Adipocyte (in vitro differentiated cells): ENCODE measurements at places on chromosomes 16 and 17.
A peak's percentile ranks its signal among the peaks of the same experiment; 100 is the strongest.

DNA sequence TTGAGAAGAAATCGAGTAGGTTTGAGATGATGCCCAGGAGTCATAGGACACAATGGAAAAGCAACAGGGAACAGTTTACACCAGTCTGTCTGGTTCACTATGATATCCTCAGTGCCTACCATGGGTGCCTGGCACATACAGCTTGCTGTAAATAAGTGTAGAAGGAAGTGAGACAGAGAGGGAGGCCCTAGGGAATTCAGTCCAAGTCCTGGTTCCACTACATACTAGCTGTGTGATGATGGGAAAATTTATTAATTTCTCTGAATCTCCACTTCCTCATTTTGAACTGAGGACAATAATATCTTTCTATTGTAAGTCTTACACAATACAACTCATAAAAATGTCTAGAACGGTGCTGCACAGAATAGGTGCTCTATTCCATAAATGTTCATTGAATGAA, 53.3 kb upstream of the LYRM9 start:
- DNase-seq, result no peak

GRCh38 chr16:27483624-27484023, 66.1 kb downstream of the GTF3C1 start:
- no peak for DNase-seq

- peak; percentile 97 for DNase-seq
Observed at GRCh38 chr17:81977211-81977808, at the start of gene ASPSCR1. Gene ASPSCR1 (plus strand): TSS chr17:81977629. CDS start chr17:81977647, 18 bp downstream.

- peak; percentile 38 for DNase-seq
Observed at GRCh38 chr17:55273579-55274354, 9.0 kb downstream of the HLF start.

- DNase-seq, result peak; percentile 16
Observed at GRCh38 chr16:980595-980854, 1.0 kb upstream of the SOX8 start.

DNA sequence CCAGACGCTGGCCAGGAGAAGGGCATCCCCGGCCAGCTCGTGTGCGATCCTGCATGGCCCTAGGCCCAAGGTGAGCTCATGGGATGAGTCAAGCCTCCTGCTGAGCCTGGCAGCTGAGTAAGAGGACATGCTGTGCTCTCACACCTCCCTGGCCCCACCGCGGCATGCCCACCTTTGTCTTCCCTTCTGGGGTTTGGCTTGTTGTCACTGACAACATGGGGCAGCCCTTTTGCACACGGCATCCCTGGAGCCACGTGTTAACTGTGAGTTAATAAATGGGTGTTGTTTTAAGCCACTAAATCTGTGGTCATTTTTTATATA, 8.9 kb upstream of the TNS4 start:
- DNase-seq, result no peak

DNA sequence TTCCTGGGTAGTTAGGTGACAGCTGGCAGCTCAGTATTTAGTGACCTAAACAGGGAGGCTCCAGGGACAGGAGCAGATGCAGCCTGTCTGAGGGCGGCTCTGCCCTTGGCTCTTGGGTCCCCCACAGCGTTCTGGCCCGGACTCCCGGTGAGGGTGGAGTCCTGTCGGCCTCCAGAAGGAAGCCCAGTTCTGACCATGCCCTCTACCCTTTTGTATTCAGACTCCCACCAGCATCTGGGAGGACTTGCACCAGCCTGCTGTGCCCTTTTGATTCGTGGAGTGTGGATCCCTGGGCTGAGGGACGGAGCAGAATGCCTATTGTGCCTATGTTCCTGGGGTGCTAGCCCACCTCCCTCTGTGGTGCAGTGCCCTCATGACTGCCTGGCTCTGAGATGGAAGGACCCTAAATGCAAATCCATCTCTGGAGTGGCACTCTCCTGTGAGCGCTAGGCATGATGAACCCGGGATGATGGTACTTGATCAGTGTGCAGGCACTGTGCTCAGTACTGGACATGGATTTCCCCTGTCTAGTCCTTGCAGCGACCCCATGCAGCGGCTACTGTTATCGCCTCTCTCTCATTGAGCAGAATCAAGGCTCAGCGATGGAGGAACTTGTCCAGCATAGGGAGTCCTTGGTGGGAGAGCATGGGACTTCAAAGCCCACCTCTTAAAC, 123.1 kb downstream of the SNX29 start:
- DNase-seq, result no peak

GRCh38 chr16:57361404-57361803, 2.8 kb downstream of the CCL22 start:
- DNase-seq, result no peak

DNA sequence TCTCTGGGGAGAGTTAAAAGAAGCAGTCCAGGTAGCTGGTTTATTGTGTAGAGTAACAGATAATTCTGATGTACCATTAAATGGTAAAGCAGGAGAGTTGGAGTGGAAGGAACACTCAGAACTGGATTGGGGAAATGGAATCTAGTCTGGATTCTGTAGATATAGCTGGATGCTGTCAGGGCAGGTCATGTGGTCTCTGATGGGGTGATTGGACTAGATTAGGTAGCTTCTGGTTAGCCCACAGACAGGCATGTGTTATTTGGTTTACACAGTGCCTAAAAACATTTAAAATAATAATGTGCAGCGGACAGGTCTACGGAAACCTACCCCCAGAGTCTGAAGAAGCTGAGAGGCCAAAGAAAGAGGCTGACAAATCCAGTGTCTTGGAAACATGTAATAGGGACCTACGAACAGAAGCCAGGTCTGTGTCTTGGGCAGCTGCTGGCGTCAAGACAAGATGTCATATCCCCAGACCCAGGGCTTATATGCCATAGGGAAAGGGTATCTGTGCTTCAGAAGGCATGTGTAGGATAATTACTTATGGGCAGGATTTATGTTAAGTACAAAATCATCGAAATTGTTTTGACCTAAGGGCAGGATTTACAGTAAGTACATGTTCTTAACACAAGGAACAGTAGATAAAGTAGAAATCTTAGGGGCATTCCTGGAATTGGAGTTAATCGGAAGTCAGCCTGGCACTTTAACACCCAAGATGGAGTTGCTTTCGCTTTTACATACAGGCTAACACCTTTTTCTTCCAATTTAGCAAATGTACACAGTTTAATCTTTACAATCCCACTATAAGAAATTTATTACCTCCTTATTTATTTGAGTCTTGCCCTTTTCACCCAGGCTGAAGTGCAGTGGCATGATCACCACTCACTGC, 12.4 kb downstream of the LUC7L3 start:
- no peak for DNase-seq

- peak; percentile 59 for DNase-seq
Observed at GRCh38 chr17:35684055-35684802, 47.2 kb upstream of the RASL10B start.

GRCh38 chr17:53819956-53820355, 2.8 kb upstream of the KIF2B start:
- DNase-seq, result no peak

GRCh38 chr16:54454616-54455015, 168.0 kb upstream of the IRX3 start:
- DNase-seq, result no peak

GRCh38 chr16:14024283-14024682, 46.8 kb upstream of the MRTFB start:
- peak; percentile 67 for DNase-seq

- no peak for DNase-seq
Observed at GRCh38 chr16:71338632-71339031, 19.9 kb upstream of the CALB2 start.

- DNase-seq, result no peak
Observed at GRCh38 chr16:12965274-12965804, 63.9 kb downstream of the SHISA9 start.

DNA sequence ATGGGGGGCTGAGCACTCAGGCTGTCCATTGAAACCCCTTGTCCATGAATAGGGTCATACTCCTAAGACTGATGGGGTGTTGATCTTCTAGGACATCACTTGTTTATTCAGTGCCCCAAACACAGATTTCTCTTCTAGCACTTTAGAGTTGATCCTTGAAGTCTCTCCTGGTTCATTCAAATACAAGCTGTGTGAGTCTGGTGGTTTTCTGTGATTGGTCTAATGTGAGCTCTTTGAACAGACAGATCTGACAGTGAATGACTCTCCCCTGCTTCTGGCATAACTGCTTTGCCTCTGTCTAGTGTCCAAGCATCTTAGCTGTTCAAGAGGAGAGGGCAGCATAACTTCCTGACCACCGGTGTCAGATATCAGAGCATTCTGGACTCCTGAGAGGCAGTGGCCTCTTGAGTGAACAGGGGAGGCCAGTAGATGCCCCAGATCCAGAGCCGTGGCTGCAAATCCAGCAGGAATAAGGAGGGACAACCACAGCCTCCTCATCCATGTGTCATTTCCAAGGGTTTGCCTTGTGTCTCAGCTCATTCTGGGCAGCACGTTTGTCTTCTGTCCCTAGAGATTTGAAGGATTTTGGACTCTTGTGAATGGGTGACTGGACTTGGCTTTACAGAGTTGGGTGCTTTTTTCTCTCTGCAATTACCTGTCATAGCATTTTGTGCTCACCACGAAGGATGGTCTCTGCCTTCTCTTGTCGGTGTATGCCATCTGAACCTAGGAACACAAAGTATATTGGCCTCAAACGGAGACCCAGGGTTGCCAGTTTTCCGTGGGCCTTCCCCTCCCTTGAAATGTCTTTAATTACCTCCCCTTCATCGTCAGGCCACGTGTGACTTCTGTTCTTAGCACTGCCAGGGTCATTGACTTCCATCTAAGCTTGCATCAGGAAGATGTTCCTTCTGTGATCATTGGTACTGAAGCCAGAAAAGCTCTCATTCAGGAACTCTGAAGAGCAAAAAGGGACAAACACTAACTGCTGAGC, 13.9 kb upstream of the CLEC18C start:
- DNase-seq, result peak; percentile 50

DNA sequence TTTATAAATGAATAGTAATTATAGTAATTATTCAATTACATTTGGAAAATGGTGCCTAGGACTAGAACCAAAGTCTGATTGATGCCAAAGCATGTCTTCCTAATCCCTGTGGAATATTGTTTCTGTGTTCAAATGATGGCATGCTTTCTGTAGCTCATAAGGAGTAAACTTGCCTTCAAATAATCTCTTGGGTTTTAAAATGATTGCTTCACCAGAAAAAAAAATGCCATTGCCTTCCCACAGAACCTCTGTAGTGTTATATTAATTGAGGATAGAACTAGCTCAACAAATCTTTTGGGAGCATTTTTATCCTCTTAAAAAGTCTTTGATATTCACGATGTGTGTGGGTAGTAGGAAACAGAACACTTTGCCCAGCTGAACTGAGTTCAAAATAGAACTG, 7.7 kb upstream of the TMEM100 start:
- peak; percentile 39 for DNase-seq

GRCh38 chr17:35876534-35876933, 3.6 kb downstream of the CCL5 start:
- DNase-seq, result no peak
